ENCODE measurements at places on chromosomes 11 and 22.

DNA sequence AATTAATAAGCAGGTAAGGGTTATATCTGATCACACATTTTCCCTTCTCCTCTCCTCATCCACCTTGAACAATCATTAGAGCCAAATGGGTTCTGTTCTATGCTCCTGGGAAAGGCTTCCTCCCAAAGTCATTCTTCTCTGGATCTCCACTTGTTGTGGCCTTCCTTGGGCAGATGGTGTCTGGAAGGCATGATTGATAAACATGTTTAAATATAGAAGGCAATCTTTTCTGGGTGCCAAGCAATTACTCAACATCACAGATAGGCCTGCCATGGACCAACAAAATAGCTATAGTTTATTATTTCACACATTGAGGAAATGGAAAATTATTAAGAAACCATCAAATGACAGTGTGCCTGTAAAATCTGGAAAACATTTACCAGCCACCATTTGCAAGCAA lies 73.5 kb downstream of the KCNA4 start:
- DNase-seq = no peak

GRCh38 chr11:74694136-74694930 lies 36.9 kb downstream of the CHRDL2 start:
- DNase-seq = no peak

GRCh38 chr11:27290261-27291050 lies 72.6 kb downstream of the CCDC34 start:
- no peak for DNase-seq

- DNase-seq = peak; percentile 61
Measured at GRCh38 chr11:117823294-117823945, 1.1 kb downstream of the FXYD2 start.

DNA sequence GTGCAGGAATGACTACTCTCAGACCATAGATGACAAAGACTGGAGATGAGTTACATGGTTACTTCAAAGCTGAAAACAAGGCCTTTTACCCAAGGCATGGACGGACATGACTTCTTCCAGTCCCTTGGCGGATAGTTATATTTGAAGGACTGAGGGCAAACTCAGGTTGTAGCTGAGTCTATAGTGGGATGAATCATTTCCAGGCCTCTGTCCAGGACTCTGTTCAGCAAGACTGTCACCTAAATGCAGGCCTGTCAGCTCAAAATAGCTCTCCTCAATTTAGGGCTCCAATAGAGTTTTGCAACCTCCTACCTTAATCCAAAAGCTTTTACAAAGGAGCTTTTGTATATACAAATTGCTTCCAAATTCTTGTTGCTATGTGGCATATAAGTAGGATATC lies 24.3 kb upstream of the OR52J3 start:
- no peak for DNase-seq

- no peak for DNase-seq
Measured at GRCh38 chr22:25051983-25052710, 99.6 kb downstream of the KIAA1671 start.

DNA sequence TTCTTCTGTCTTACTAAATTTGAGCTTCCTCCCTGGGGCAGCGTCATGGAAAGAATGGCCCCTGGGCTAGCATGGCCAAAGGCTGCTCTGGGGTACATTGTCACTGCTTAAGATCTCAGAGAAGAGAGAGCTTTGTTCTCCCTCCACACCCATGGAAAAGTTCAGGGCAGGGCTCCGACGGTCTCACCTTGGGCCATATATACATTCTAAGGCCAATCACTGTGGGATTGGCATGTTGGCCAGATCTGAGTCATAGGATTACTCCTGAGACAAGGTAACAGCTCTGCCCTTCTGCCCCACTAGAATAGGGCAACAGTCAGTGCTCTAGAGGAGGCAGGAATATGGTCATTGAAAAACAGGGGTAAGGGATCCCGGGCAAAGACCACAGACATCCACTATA lies 56.2 kb downstream of the BUD13 start:
- no peak for DNase-seq

DNA sequence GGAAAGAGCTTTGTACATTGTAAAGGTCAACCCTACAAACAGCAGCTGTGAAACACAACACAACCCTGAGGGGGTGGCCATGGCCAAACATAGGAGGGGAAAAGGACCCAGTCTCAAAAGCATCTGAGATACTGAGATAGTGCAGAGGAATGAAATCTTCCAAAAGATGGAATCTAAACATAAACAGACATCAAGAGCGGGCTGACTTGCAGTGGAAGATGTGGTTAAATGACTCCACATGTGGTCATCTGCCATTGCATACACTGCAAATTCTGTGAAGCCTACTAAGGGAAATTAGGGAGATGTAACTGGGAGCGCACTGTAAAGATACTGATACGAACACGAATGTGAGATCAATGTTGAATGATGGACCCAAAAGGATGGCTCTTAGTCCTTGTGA lies 22.0 kb downstream of the BDNF start:
- DNase-seq = no peak

DNA sequence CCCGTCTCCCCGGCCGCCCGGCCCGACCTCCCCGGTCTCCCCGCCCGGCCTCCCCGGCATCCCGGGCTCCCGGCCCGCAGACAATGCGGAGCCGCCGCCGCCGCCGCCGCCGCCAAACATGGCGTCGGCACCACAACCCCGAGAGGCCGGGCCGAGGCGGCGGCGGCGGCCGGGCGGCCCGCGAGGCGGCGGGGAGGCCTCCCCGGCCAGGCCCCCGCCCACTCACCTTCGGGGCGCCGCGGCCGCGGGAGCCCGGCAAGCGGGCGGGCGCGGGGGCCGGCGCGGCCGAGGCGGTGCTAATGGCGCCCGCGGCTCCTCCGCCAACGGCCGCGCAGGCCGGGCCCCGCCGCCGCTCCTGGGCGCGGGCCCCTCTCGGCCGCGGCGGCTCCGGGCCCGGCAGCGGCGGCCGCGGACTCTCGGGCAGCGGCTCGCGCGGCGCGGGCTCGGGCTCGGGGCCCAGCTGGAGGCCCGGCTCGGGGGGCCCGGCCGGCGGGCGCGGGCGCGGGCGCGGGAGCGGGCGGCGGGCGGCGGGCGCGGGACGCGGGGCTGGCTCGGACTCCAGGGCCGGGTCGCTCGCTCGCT lies 311 bp downstream of the BRD1 start:
- DNase-seq = peak; percentile 38

- peak; percentile 90 for DNase-seq
Measured at GRCh38 chr11:406796-407650, 7.8 kb downstream of the SIGIRR start.

DNA sequence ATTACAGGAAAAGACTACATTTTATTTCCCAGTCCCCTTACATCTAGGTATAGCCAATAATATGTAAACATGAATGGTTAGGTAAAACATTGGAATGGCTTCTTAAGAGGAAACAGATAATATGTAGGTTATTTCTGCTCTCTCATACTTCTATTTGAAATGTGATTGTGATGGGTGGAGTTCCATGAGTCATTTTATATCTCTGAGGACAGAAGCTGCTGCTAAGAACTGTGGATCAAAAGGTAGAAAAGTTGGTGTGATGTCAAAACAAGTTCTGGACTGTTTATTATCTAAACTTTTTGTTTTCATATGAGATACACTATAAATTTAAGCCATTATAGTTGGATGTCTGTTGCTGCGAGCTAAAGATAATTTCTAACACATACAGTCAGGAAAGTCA lies 799.4 kb upstream of the TENM4 start:
- peak; percentile 73 for DNase-seq

GRCh38 chr22:18110194-18110953 lies at the start of gene TUBA8:
Gene TUBA8, plus strand, starts transcription at chr22:18110809. Its CDS starts 57 bp downstream, at chr22:18110866.
- DNase-seq = no peak

DNA sequence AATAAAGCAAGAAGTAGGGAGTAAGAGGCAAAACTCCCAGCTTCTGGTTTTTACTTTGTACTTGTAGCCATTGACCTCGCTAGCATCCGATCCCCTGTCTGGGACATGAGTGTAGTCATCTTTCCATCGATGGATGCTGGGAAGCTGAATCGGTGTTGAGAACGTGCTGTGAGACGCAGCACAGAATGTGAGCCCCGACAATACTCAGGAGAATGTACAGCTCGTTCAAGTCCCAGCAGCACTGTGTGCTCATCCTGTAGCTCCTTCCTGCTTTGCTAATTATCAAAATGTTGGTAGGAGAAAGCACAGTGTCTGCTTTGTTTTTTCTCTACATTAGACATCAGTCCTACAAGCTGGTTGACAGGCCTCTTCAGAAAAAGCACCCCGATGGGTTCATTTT lies 56.6 kb downstream of the JAM3 start:
- no peak for DNase-seq

- DNase-seq = no peak
Measured at GRCh38 chr11:111026241-111026640, 219.3 kb upstream of the POU2AF2 start.

GRCh38 chr22:23213581-23214334 lies 33.4 kb downstream of the BCR start:
- DNase-seq = no peak

GRCh38 chr22:29158546-29158945 lies 47.1 kb upstream of the EMID1 start:
- no peak for DNase-seq

- no peak for DNase-seq
Measured at GRCh38 chr22:41661088-41661487, 27.6 kb downstream of the SNU13 start.

GRCh38 chr11:72224564-72225410 lies at the start of gene INPPL1:
Gene INPPL1, plus strand, starts transcription at chr11:72224767. Its CDS starts 218 bp downstream, at chr11:72224985.
- peak; percentile 93 for DNase-seq

- peak; percentile 63 for DNase-seq
Measured at GRCh38 chr11:120912504-120912903, 111.4 kb upstream of the TBCEL start.

- no peak for DNase-seq
Measured at GRCh38 chr22:32319861-32320406, 37.7 kb upstream of the RFPL3 start.

- no peak for DNase-seq
Measured at GRCh38 chr11:107508201-107508857, 50.7 kb upstream of the CWF19L2 start.

- DNase-seq = peak; percentile 96
Measured at GRCh38 chr11:77091146-77091940, 11.3 kb upstream of the OMP start.

GRCh38 chr22:21698430-21699329 lies 32.9 kb downstream of the PPIL2 start:
- no peak for DNase-seq

GRCh38 chr22:40519284-40519947 lies 117.1 kb downstream of the MRTFA start:
- DNase-seq = no peak

- DNase-seq = no peak
Measured at GRCh38 chr11:64932324-64932723, 3.4 kb downstream of the GPHA2 start.

DNA sequence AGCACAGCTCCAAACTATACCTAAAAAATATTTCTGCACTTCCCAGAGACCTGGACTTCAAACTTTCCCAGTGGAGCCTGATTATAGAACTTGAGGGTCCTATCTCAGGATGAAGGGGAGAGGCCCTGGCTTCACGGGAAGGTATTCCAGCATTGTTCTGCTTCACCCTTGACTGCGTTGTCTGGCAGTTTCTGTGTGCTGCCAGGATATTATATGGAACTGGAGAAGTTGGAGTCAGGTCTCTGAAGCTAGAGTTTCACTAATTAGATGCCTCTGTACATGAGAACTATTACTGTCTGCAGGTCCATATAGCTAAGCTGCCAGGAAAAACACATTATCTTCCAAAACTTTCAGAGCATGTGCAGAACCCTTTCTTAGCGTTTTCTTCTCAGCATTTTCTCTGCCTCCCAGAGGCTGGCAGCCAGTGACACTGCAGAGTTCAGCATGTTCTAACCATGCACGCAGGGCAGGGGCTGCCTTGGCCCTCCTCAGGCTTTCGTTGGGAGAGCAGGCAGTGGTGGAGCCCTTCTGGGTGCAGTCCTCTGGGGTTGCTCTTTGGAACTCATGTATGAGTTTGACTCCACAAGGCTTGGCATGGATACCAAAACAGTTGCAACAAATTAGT lies 99.3 kb downstream of the CWC15 start:
- no peak for DNase-seq

Measured in OCI-M1 (cell line).